Fibroblast of skin of left biceps (primary cell): ENCODE measurements at places on chromosomes 3 and 15.

- DNase-seq = no peak
These were observed 40.6 kb downstream of the LEO1 start for GRCh38 chr15:51931016-51931415.

- DNase-seq = no peak
These were observed 62.1 kb upstream of the ABHD2 start for GRCh38 chr15:89026167-89026566.

DNA sequence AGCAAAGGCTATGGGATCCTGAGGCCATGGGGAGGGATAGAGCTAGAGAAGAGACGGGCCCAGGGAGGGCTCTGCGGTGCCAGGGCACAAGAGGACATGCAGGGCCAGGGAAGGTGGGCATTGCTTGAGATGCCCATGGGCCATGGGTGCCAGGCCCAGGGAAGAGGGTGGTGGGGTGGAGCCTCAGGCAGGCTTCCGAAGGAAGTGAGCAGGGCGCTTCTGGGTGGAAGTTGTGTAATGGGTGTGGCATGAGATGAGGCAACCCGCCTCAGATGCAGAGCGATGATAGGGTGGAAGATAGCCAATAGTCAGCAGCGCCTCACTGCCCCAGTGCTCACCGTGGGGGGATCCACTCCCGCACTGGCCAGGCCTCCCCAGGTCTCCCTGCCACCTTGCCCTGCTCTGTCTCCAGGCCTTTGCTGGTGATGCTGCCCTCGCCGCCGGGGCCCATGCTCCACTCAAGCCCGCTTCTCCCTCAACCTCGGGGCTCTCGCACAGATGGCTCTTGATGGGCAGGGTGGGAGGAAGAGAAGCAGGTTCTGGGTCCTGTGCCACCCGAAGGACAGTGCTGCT lies 51.4 kb downstream of the DNAJB8 start:
- DNase-seq = no peak

DNA sequence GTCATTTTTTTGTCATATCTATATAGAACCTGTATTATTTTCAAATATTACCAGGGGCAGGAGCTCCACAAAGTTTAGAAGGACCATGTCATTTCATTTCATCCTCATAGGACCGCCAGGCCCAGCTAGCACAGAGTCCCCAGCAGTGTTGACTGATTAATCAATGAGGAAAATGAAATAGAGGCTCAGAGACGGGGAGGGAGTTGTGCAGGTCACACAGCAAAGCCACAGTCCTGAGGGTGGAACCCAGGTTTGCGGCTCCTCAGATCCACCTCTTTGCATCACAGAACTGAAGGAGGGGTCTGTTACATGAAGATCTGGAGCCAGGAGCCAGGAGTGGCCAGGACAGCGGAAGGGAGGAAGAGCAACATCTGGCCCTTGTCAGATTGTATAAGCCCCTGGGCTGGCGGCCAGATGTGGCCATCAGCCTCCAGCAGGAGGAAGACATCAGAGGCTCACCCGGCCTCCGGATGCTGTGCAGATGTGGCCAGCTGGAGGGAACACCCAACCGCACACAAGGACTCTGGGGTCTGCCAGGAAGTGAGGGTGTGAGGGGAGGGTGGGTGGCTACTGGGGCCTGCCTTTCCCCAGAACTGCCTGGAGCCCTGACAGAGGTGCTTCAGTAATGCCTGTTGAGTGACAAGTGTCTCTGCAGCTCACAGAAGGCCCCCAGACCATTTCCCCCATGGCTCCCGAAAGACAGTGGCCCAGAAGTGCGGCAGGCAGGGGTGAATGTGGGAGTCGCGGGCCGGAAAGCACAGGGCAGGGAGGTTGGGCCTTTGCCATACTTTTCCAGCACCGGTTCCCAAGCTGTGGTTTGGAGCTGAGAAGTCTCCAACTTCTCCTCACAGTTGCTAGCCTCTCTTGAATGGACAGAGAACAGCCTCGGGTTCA lies 21.3 kb downstream of the EFCC1 start:
- no peak for DNase-seq

DNA sequence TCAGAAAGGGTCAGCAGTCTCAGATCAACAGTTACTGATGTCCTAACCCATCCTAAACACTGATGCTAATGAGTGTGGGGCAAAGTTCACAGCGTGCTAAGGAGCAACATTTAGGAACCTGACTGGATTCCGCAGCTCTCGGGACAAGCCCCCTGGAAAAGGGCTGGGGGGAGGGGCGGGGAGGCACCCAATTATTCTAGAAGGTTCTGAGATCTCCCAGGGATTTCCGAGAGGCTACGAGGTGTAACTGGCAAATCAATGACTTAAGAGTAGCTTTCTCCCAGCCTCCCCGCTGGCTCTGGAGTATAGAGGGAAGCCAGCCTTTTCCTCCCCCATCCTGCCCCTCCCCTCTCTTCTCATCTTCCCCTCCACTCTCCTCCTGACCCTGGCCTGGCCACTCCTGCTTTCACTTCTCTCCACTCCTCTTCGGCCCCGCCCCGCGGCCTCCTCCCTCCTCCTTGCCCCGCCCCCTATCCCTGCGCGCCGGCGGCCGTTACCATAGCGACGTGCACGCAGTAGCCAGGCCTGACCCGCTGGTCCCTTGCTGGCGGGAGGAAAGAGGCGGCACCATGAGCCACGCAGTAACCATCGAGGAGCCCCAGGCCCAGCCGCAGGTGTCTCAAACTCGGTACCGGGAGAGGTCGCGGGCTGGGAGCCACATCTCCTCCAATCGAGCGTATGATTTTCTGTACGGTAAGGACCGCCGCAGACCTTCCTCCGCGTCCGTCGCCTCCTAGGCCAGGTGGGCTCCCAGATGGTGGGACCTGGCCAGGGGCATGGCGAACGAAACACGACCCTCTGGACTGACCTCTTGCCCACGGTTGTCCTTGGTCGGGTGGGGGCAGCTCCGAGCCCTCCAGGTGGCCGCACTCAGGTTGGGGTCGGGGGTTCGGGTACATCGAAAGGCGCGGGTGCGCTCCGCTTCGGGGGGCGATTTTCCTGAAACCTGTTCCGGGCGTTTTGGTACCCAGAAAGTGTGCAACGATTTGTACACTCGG lies at the start of gene CFAP91:
CFAP91 (plus strand) TSS at position 493 of the 998 bp plus-strand sequence; CDS start at position 570, 77 bp downstream.
- peak; percentile 52 for DNase-seq

DNA sequence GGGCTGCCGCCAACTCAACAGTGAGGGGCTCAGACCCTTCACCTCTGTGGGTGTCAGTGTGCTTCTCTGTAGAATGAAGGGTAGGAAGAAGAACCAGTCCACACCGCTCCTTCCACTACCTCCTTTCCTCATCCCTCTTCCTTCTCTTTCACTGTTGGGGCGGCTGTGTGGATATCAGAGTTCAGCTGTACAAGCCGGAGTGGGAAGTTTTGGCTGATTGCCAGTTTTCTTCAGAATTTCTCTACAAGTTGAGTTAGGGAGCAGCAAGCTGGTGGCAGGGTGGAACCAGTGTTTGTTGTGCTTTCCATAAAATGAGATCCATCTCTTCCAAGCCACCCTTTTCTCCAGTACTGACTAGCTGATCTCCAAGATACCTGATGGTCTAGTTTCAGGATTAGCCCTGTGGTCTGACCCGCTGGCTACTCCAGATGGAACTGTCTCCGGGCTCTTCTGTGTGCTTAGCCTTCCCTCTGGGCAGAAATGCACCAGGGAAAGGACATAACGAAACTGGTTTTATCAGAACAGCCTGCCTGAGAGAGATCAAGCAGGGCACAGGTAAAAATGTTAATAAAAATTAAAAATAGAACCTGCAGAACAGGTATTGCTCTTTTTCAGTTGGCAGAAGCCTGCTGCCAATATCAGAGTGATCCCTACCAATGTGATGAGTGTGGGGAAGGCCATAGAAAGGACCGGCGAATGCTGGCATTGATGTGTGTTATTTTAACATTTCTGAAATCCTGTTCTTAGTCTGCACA lies 169.9 kb upstream of the TSC22D2 start:
- DNase-seq = no peak

DNA sequence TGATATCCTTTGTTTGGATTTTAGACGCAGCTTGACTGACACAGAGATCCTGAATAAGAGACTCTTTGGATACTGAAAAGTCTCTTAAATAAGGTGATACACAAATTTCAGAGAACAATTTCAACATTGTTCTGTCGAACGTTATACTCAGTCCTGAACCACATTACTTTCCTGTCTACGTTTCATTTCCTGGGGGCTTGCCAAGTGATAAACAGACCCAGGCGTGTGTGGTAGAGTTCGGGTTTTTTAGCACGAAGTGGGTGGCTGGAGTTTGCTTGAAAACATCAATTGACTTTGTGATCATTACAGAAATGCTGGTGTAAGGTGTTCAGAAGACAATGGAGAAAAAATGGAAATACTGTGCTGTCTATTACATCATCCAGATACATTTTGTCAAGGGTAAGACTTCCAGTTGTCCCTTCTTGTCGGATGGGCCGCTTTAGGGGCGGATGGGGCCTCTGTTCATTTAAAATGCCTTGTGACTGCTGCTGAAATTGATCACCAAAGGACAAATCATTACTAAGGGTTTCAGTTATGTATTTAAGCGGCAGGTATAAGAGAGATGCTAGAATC lies at the start of gene CD96:
CD96 (plus strand) TSS at position 287 of the 573 bp plus-strand sequence; CDS start at position 339, 52 bp downstream.
- peak; percentile 6 for DNase-seq

DNA sequence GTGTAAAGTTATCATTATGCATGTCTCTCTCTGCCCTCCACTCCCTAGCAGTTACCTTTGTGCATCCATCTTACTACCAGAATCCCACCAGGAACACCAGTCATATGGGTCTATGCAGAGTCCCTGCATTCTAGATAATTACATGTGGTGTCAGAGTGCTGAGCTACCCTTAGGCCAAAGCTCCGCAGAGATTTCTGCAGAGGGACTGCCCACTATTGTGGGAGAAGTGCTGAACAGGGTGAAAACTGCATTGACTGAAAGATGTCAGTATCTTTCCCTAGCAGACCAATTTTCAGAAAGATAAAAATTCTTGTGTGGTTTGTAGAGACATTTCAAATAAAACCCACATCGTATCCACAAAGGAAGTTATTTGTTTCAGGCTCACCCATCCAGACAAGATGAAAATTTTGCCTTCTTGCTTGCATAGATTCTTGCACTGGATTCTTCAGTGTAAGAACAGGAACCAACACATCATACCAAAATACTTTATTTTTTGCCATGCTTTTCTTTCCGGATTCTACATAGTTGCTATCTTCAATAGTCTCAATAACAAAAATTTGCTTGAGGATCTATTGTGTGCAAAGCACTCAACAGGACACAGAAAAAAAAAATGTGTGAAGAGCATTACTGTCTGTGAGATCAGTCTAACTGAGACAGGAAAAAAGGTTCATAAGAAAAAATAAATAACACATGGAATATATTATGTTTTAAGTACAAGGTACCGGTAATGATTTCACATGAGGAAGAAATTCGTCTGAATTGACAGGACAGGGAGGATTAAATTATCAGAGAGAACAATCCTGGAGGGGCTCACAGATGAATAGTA lies 32.0 kb upstream of the CCDC80 start:
- DNase-seq = no peak

- no peak for DNase-seq
These were observed 11.0 kb downstream of the FBLN2 start for GRCh38 chr3:13559764-13560525.

GRCh38 chr3:119099785-119100184 lies 46.2 kb upstream of the TEX55 start:
- DNase-seq = no peak

DNA sequence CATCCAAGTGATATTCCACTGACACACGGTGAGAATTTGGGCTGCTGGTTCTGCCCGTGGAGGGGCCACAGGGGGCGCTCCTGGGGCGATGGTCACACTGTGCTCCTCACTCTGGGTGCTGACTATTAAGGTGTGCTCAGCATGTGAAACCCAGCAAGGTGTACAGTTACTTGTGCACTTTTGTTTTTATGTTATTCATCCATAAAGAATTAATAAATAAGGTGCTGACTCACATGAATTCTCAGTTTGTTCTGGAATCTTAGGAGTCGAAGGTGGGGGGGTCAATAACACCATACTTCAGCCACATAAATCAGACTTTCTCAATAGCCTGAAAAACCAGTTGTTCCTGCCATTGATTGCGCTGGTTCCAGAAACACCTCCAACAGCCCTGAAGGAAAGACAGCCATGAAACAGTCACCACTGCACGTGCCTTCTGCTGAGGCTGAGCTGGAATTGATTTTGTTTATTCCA lies 53.5 kb upstream of the SPATA12 start:
- no peak for DNase-seq

GRCh38 chr15:47820747-47821319 lies 103.5 kb downstream of the SEMA6D start:
- peak; percentile 70 for DNase-seq

DNA sequence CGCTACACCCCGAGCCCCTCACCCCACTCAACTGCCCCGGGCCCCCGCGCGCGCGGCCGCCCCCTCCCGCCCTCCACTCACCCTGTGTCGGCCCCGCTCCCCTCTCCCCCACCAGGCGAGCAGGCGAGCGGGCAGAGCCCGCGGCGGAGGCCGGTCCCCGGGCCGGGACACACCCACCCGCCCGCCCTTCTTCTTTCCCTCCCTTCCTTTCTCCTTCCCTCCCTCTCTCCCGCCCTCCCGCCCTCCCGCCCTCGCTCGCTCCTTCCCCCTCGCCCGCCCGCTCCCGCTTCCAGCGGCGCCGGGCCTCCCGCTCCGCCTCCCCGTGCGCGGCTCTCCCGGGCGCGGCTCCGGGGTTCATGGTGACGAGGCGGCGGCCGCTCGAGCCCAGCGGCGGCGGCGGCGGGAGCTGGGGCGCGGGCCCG lies at the start of gene CTDSPL:
CTDSPL (plus strand) TSS at position 261 of the 422 bp plus-strand sequence. CDS start 320 bp downstream, outside the sequence.
- no peak for DNase-seq

GRCh38 chr15:41493902-41494189 lies 172 bp downstream of the ITPKA start:
- DNase-seq = no peak

GRCh38 chr15:31302778-31303725 lies 23.6 kb upstream of the KLF13 start:
- no peak for DNase-seq

- DNase-seq = no peak
These were observed 835.9 kb downstream of the TUSC7 start for GRCh38 chr3:117545484-117545883.

- no peak for DNase-seq
These were observed 48.1 kb downstream of the SH3BP5 start for GRCh38 chr3:15284121-15284889.

- no peak for DNase-seq
These were observed 108.8 kb upstream of the CCDC54 start for GRCh38 chr3:107268469-107268868.

DNA sequence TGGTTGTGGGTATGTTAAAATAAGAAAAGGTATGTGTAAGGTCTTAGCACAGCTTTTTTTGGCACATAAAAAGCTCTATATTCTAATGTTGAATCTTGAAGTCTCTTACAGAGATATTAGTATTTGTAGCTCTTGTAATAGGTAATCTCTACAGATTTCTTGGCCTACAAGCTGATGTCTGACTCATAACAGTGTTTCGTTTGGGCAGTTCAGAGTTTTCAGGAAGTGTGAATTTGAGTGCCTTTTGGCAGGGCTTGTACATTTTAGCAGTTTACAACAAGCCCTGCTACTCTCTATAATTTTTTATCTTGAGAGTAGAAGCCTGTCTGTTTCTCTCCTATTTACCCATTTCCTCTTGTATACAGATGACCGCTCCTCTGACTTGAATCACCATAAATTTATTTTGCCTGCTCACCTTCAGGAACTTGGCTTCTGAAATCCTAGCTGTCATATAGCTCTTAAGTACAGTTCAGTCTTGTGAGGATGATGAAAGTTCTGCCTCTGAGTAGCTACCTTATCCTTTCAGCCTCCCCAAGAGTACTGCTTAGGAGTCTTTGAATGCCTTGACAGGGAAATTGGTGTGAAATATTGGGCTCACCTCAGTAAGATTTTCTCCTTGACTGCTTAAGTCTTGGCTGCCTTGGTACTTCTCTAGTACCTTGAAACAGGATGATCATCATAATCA lies 419.9 kb upstream of the RARB start:
- no peak for DNase-seq
